Epithelial cell of esophagus (primary cell): ENCODE measurements at places on chromosomes 5 and 9.

- DNase-seq = no peak
Measured at GRCh38 chr5:17734011-17734410, 99.8 kb downstream of the TAF11L14 start.

DNA sequence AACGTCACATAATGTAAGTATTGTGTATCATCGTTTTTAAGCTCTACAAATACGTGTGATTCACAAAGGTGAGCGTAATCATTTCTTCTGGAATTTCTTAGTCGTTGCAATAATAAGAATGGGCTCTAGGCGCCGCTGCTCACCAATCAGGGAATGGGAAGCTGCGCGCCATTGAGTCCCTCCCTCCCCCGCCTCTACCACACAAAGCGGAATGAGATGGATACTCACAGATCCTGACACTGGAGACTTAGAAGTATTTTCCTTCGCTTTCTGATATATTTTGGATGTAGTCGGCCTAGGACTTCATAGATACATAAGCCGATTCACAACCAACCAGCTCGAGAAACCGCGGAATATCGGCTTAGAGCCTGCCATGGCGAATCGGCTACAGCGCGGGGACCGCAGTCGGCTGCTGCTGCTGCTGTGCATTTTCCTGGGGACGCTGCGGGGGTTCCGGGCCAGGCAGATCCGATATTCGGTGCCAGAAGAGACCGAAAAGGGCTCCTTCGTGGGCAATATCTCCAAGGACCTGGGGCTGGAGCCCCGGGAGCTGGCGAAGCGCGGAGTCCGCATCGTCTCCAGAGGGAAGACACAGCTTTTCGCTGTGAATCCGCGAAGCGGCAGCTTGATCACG, at the start of gene PCDHGA11:
PCDHGA11 (plus strand) TSS at position 197 of the 634 bp plus-strand sequence; CDS start at position 374, 177 bp downstream.
- peak; percentile 73 for DNase-seq

GRCh38 chr9:124849801-124850200, 3.5 kb upstream of the WDR38 start:
- no peak for DNase-seq

DNA sequence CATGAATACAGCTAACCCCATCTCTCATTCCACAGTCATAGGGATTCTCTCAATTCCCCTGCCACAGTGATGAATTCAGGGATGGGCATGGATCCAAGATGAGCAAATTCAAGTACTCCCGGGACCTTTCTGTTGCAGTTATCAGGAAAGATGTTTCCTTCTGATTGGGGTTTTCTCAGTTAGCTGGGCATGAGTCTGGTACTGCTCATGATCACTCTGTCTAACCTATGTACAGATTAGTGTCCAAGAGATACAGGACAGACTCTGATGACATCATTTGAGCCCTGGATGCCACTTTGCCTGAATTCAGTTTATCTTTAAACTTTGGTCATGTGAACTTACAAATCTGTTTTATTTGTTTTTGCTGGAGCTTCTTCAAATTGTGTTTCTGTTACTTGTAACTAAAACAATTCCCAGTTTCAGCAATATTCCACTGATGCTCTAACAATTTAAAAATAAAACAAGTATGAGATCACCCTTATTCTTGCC, 257.7 kb upstream of the KLF9 start:
- DNase-seq = no peak

DNA sequence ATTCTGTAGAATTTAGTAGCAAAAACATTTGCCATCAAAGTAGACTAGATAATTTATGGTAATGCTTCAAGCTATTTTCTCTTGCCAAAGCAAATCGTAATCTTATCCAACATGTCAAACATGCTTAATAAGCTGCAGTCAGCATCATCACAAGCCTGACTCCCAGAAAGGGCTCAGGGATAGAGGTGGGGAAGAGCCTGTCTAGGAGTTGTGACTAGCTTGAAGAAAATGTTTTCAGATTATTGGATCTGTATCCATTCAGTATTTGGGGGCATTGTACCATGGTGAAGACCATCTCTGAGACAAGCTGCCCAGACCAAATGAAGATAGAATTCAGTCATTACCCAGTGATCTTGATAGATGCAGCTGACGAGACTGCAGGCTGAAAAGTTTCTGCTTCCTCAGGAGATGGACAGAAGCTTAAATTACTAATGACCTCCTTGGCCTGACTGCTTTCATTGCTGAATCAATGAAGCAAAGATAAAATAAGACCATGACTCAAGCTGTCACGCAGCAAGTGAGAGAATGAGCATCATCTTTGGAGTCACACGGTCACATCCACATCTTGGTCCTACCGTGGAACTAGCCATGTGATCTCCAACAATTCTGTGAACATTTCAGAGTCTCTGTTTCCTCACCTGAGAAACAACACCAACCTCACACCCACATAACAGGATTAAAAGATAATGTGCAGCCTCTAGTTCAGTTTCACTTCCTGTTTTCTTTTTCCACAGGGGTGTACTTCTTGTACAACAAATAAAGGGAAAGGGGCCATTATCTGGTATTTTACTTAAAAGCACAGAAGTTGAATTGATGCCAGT, 9.4 kb downstream of the ERAP2 start:
- no peak for DNase-seq

- no peak for DNase-seq
Measured at GRCh38 chr5:145988993-145989392, 52.6 kb downstream of the SH3RF2 start.
